Smooth muscle cell of trachea (primary cell): ENCODE measurements at places on chromosomes 3 and 15. TPM values are rescaled to one million over a fixed set of nuclear protein-coding genes. Genes with fewer than 3 reads are reported as not detected.

RETNLB gene
- not detected in 2 replicates for total RNA-seq

GNAT1 gene
- not detected in 2 replicates for total RNA-seq

HDDC3 gene
- total RNA-seq: 18.9 and 25.2 TPM in 2 replicates

FANCD2OS gene
- not detected in 2 replicates for total RNA-seq

AQR gene
- total RNA-seq: 20.2 and 29.8 TPM in 2 replicates

ATP8B4 gene
- total RNA-seq: 3.2 and 7.4 TPM in 2 replicates

AHSG gene
- total RNA-seq: not detected in 2 replicates
